ENCODE measurements at places on chromosomes 2 and 18.

- ATAC-seq = peak; percentile 92
These were observed 63.6 kb upstream of the FZD5 start for GRCh38 chr2:207833251-207833751.

GRCh38 chr2:8604262-8604661, 77.6 kb upstream of the ID2 start:
- ATAC-seq = no peak

DNA sequence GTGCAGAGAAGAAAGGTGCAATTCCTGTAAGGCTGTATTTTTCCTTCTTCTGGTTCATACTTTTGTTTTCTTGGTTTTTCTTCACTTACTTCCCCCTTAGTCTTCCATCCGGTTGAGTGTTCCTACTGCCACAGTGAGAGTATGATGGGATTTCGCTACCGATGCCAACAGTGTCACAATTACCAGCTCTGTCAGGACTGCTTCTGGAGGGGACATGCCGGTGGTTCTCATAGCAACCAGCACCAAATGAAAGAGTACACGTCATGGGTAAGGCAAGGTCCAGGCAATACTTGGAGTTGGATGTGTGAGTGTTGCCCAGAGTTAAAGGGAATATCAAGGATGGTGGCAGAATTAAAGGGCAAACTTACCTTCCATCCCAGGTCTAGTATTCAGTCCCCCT, 108.0 kb downstream of the DTNA start:
- no peak for ATAC-seq

DNA sequence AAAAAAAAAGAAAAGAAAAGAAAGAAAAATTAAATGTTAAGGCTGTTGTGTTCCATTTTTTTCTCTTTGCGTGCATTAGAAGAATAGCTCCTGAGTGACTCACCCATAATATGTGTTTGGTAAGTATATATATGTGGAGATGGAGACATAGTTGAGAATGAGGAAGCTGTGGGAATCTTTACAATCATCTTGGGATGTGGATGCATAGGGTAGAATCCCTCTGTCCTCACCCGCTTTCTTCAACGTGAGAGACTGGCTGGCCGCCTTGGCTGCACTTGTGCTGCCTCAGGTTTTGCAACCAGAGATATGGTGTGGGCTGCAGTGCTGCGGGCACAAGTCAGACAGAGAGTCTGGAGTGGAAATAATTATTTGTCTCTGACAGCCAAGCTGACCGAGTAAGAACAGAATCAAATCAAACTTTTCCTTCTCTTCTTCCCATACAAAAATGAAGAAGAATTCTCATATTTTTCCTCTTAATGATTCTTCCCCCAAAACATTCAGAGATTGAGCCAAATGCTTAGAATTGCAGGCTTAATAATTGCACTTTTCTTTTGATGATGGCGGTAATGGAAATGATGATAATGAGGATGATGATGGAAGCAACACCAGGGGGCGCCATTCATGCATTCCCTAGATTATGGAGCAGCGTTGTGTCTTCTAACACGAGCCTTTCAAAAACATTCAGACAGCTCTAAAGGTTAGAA, 48.5 kb downstream of the SERPINB7 start:
- ATAC-seq = no peak

GRCh38 chr2:53317861-53318260, 449.7 kb upstream of the CHAC2 start:
- no peak for ATAC-seq

- ATAC-seq = no peak
These were observed 360.4 kb downstream of the SLC4A3 start for GRCh38 chr2:219987830-219988229.

DNA sequence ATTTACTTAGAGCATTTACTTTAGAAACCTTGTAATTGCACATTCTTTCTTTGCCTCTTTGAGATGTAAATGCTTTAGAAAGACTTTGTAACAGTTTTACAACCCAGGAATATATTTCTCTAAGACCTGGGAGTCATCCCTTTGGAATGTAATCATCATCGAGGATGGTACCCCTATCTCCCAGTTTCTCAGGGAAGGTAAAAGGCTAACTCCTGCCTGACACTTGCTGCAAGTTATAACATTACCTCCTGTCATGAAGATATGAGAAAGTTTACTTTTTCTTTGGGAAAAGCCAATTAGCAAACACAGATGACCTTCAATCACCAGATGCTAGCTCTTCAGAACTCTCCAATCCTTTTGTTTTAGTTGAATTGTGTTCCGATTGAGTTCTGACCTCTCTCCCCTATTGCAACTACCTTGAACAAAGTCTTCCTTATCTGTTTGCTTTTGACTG, 420.3 kb upstream of the FSIP2 start:
- no peak for ATAC-seq

DNA sequence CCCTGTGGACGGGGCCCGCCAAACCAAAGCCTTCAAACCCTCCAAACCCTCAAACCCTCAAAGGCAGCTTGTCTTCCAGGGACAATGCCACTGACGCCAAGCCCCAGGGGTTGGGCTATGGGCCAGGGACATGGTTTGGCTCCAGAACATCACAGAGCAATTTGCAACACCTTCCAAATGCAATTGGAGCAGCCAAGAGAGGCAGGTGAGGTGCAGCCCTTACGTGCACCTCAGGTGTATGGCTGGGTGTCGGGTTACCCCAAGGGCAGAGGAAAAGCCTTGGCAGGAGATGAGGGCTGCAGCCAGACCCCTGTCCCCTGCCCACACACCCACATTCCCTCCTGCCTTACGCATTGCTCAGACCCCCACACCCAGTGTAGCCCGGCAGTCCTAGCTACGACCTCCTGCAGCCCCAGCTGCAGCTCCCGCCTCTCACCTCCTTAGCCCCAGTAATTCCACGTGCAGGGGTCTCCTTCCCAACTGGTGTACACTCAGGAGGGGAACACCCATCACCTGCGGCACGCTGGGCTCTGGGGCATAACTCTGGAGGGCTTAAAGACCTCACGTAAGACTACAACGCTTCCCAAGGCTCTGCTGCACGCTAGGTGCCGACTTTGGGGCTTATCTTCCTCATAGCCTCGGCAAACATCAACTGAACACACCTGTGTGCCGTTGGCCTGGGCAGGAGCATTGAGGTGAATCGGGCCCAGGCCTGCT, 88.7 kb downstream of the TFCP2L1 start:
- no peak for ATAC-seq

DNA sequence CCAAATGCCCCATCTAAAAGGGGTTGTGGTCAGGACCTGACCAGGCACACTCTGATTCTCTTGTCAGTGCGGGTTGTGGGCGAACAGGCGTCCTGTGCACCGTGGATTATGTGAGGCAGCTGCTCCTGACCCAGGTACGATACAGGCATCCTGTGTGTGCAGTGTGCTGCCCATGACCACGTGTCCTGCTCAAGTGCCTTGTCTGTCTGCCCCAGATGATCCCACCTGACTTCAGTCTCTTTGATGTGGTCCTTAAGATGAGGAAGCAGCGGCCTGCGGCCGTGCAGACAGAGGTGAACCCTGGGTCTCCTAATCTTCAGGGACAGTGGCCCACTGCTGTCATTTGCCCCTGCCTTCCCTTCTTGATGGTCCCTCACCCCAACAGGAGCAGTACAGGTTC, 14.6 kb downstream of the PTPN18 start:
- ATAC-seq = no peak

- ATAC-seq = no peak
These were observed 142.6 kb upstream of the SPRED2 start for GRCh38 chr2:65574993-65575392.

GRCh38 chr2:19120941-19121750, 237.3 kb downstream of the OSR1 start:
- ATAC-seq = peak; percentile 92

DNA sequence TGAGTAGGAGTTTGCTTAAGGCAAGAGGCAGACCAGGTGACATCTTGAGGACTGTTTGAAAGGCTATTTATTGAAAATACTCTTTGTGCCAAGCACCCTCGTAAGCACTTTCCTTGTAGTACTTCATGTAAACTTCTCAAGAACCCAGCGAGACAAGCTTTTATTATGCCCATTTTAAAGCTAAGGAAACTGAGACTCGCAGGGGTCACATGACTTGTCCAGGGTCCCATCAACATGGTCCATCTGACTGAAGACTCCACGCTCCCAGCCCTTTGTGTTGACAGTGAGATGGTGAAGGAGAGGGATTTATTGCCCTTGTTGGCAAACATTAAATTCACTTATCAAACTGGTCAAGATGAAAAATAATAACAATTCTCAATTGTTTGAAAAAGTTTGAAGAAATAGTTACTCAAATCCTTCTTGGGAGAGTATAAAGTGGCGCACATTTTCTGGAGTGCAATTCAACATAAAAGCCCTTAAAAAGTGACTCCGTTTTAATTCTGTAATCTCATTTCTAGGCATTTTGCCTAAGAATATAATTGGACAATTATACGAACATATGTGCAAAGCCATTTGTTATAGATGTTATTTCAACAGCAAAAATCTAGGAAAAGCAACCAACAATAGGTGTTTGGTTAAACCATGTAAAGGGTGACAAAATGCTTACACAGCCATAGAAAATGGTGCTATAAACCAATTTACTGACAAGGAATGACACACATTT, 270.5 kb upstream of the NCKAP5 start:
- no peak for ATAC-seq

DNA sequence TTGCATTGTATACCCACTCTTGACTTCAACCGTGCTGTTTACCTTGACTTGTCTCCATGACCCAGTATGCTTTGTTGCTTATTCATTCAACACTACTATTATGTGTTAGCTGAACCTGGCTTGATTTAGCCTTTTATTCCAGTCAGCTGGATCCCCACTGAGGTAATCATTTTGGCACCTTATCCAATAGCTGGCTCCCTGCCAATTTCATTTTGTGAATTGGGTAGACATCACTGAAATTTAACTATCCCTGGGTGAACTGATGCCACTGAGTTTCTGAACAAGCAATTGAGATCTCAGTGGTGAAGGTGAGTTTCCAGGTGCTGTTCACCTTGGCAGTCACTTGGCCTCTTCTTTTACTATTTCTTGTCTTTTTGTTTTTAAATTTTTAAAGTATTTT, 584.3 kb downstream of the ADCYAP1 start:
- ATAC-seq = no peak

DNA sequence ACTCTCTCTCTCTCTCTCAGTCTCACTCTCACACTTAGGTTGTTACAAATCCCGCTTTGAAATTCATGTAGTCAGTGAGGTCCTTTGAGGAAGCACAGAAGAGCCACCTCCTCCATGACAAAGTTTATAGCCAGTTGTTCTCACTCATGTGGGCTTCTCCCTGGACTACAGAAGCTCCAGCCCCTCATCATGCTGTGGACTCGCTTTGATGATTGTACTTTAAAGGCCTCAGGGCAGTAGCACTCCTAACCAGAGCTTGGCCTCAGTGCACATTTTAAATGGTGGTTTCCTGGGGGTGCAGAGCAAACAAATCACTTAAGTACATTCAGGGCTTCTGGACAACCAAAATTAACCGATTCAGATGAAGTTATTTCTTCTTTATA, 115.7 kb downstream of the MTCL1 start:
- ATAC-seq = no peak

GRCh38 chr2:230330725-230331124, 3.7 kb downstream of the SP140L start:
- no peak for ATAC-seq

DNA sequence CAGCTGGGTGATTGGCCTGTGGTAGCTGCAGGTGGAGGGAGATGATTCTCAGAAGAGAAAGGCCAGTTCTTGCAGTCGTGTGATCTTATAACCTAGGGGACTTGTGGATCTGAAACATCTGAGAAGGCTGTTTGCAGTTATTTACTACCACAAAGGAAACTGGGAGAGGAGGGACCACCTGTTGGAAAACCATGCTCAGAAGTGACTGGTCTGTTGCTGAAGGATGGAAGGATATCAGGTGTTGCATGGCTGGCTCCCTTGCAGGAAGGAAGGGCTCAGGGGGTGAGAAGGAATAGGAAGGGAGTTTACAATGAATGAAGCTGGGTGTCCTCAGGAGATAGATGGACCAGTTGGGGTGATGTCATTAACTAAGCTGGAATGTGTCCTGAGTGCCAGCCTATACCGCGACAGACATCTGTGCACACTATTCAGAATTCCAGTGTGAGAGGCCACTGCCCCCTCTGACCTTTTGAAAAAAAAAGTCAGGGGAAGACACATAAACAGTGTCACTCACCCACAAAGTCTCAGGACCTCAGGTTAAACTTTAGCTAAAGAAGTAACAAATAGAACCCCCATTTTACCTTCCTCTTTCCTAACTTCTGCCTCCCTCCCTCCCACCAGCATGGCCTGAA, 17.5 kb downstream of the IGFBP2 start:
- no peak for ATAC-seq

- no peak for ATAC-seq
These were observed 126.7 kb downstream of the TMX3 start for GRCh38 chr18:68588169-68588568.

- no peak for ATAC-seq
These were observed 71.6 kb downstream of the ACKR3 start for GRCh38 chr2:236641051-236641726.

- ATAC-seq = no peak
These were observed 283.6 kb upstream of the TRIB2 start for GRCh38 chr2:12432985-12433625.

DNA sequence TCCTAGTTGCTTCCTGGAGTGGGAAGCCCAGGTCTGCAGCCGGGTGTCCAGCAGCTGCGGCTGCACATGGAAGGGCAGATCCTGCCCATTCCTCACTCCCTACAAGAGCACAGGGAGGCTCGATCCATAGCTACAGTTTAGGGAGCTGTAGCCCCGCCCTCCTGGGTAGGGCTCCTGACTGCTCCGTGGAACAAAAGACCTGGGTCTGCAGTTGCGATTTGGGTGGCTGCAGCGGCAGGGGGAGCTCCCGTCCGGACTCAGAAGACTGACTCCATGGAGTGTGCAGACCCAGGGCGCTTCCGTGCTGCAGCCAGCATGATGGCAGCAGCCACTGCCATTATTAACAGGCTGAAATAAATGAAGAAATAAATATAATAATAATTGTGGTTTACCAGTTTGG, 157.3 kb downstream of the CTNNA2 start:
- no peak for ATAC-seq

- peak; percentile 71 for ATAC-seq
These were observed 126.6 kb downstream of the UBE2E3 start for GRCh38 chr2:181106789-181107627.

GRCh38 chr2:149622343-149622742, 34.8 kb upstream of the MMADHC start:
- no peak for ATAC-seq

- no peak for ATAC-seq
These were observed 130.1 kb upstream of the SP5 start for GRCh38 chr2:170585067-170585466.
